ENCODE measurements at places on chromosomes 6 and 20. TPM values are rescaled to one million over a fixed set of nuclear protein-coding genes. Genes with fewer than 3 reads are reported as not detected.

DNA sequence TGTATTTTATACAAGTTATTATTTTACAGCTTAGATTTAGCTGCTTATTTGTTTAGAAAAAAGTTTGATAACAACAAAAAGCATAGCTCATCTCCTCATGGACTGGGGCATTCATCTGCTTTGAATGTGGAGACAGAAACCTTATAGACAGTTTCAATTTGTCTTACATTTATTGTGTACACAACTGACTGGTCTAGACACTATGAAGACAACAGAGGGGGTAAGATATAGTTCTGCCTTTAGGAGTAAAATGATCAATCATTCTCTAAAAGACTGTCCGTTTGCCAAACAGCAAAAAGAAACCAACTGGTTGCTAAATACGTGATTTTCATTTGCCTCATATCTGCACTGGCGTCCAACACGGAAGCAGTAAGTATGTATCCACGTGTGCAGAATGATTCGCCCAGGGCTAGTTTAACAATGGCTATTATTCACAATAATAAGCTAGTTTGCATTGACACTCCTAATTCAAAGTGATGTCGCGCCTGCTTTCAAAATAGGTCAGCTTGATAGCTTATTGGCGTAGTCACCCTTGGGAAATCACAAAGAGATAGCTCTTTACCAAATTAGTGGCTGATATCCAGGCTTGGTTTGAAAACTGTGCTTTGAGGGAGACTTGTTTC is 153.6 kb downstream of the BMP2 start:
- peak; percentile 76 for ATAC-seq

DNA sequence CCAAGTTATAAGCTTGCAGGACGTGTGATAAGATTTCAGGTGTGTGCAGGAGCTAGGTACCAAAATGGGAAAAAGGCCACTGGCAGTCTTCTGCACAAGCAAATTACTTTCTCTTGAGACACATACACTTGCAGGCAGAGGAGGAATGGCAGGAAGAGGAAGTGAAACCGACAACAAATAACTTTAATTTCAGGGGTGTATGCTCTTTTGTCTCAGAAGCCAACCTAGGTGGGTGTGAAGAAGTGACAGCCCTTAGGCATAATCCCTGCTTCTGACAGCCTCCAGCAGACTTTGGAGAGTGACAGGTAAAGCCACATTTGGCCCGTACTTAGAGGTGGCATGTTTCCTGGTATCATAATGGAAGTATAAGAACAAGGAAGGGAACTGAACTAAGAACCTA is 118.8 kb upstream of the TRAF3IP2 start:
- no peak for ATAC-seq

DNA sequence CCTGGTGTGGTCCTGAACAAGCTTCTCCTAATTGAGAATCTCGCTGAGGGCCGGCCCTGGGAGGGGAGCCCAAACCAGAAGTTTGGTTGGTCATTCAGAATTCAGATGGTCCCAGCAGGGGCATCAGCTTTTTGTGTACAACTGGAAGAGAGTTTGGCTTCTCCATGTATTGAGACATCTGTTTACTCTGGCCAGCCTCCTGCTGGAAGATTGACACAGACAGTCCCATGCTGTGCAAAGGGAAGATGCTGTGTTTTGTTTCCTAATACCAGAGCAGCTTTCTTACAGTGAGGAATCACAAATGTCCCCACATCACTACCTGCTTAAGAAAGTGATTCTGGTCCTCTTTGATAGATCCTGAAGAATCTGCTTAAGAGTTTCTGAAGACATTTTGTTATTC is 97.8 kb downstream of the PLEKHG1 start:
- no peak for ATAC-seq

DNA sequence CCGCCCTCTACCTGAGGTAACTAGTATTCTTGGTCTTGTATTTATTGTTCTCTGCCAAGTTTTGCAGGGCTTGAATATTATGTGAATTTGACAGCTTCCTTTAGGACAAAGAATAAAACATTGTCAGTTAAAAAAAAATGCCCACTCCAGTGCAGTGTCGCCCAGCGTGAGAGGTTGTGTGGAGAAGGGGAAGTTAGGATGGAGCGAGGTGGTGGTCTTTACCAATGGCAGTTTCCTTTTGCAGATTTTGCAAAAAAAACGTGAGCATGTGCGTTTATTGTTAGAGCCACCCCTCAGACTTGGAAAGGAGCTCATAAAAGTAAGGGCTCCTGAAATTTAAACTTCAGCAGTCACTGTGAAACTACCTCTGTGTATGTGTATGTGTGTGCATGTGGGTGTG is 28.3 kb downstream of the UST start:
- ATAC-seq = no peak

- no peak for ATAC-seq
Measured at GRCh38 chr6:15921243-15921642, 207.6 kb upstream of the MYLIP start.

DNA sequence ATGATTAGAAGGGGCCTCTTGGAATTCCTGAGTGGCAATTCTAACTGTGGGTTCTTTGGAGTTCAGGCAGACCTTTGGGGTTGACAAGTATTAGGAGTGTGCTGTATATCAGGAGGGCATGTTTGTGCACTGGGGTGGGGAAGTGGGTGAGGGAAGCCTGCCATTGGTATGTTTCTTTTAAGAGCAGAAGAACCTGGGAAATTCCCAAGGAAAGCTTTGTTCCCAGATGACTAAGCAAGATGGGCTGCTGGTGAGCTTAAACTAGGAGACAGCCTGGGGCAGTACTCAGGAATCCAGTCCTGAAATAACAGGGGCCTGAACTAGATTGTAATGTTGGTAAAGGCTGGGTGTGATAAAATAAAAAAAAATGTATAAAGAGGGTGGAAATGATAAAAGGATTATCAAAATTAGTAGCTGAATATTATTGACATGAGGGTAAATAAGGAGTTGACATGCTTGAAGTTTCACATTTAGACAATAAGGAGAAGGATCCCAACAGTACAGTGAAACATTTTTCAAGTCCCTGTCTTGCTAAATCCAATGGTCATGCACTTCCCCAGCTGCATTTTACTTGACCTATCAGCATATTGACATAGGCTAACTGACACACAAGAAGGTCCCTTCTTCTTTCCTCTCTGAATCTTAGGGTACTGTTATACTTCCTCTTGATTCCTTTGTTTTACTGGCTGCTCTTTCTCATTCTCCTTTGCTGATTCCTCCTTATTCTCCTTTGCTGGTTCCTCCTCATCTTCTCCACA is 18.4 kb upstream of the IFNGR1 start:
- no peak for ATAC-seq

- ATAC-seq = no peak
Measured at GRCh38 chr6:82614518-82614917, 250.9 kb downstream of the TPBG start.

SMLR1 gene
- total RNA-seq = 2.1 TPM

RAMACL gene
- 1.3 TPM for total RNA-seq
